Subcutaneous preadipocyte (primary cell): ENCODE measurements at places on chromosomes 13 and 19. TPM values are rescaled to one million over a fixed set of nuclear protein-coding genes. Genes with fewer than 3 reads are reported as not detected.

Gene SUCLA2
- 40.7 and 41.2 TPM in 2 replicates for total RNA-seq

Gene GAPDHS
- under 0.01 TPM in 1 of 2 replicates, not detected in the other for total RNA-seq

Gene C19orf38
- total RNA-seq = 0.39 TPM in 1 of 2 replicates, not detected in the other

Gene VSTM2B
- total RNA-seq = not detected in 2 replicates

Gene RDH8
- total RNA-seq = 0.39 TPM in 1 of 2 replicates, not detected in the other

Gene NKPD1
- total RNA-seq = 0.39 and 1.1 TPM in 2 replicates

Gene CYP2A6
- not detected in 2 replicates for total RNA-seq

Gene C19orf18
- total RNA-seq = 0.20 and 0.37 TPM in 2 replicates

Gene RFX2
- 9.2 and 9.6 TPM in 2 replicates for total RNA-seq

Gene TGFBR3L
- total RNA-seq = 0.37 and 0.78 TPM in 2 replicates

Gene ZNF540
- 0.20 TPM in 1 of 2 replicates, not detected in the other for total RNA-seq

Gene ATP4B
- total RNA-seq = not detected in 2 replicates

Gene ZNF491
- 0.20 and 1.1 TPM in 2 replicates for total RNA-seq

Gene PLIN4
- 2.6 and 4.7 TPM in 2 replicates for total RNA-seq

Gene ZNF578
- total RNA-seq = 1.6 and 2.2 TPM in 2 replicates

Gene ZNF433
- 0.98 and 1.5 TPM in 2 replicates for total RNA-seq

Gene IL12RB1
- total RNA-seq = under 0.01 TPM in 1 of 2 replicates, not detected in the other

Gene ZNF682
- 1.4 and 1.5 TPM in 2 replicates for total RNA-seq

Gene PSG7
- not detected in 2 replicates for total RNA-seq

Gene ACP7
- total RNA-seq = under 0.01 and 0.98 TPM in 2 replicates

Gene PALM3
- total RNA-seq = not detected in 2 replicates

Gene MYADM
- total RNA-seq = 15.1 and 23.7 TPM in 2 replicates

Gene F7
- total RNA-seq = under 0.01 TPM in 1 of 2 replicates, not detected in the other

Gene FCER2
- total RNA-seq = not detected in 2 replicates

Gene NALCN
- under 0.01 and 0.39 TPM in 2 replicates for total RNA-seq

Gene ZNF254
- total RNA-seq = 8.4 and 9.2 TPM in 2 replicates

Gene REXO1
- 13.9 and 25.7 TPM in 2 replicates for total RNA-seq

Gene PSG1
- under 0.01 TPM in 2 replicates for total RNA-seq

Gene ZNF98
- 0.20 and 0.37 TPM in 2 replicates for total RNA-seq

Gene MBD3L3
- not detected in 2 replicates for total RNA-seq

Gene PRR19
- under 0.01 and 0.20 TPM in 2 replicates for total RNA-seq

Gene LGALS16
- total RNA-seq = not detected in 2 replicates

Gene MEIOSIN
- not detected in 2 replicates for total RNA-seq

Gene PRODH2
- not detected in 2 replicates for total RNA-seq

Gene RTBDN
- not detected in 2 replicates for total RNA-seq

Gene ZNF471
- 1.8 and 2.2 TPM in 2 replicates for total RNA-seq

Gene B3GNT3
- total RNA-seq = not detected in 2 replicates

Gene FXYD3
- not detected in 2 replicates for total RNA-seq

Gene SLITRK6
- under 0.01 TPM in 1 of 2 replicates, not detected in the other for total RNA-seq

Gene SOX1
- not detected in 2 replicates for total RNA-seq

Gene SIGLEC10
- total RNA-seq = not detected in 2 replicates

Gene PEAK3
- total RNA-seq = not detected in 2 replicates

Gene CCDC70
- not detected in 2 replicates for total RNA-seq

Gene BRME1
- 0.78 and 1.1 TPM in 2 replicates for total RNA-seq

Gene CCNA1
- 0.20 and 0.73 TPM in 2 replicates for total RNA-seq

Gene LHFPL6
- 49.3 and 59.2 TPM in 2 replicates for total RNA-seq

Gene NOTCH3
- total RNA-seq = 25.0 and 62.4 TPM in 2 replicates

Gene TRAPPC6A
- 2.5 and 6.2 TPM in 2 replicates for total RNA-seq

Gene RNF113B
- not detected in 2 replicates for total RNA-seq

Gene BEST2
- not detected in 2 replicates for total RNA-seq
